ENCODE measurements at places on chromosomes 5 and 9.

DNA sequence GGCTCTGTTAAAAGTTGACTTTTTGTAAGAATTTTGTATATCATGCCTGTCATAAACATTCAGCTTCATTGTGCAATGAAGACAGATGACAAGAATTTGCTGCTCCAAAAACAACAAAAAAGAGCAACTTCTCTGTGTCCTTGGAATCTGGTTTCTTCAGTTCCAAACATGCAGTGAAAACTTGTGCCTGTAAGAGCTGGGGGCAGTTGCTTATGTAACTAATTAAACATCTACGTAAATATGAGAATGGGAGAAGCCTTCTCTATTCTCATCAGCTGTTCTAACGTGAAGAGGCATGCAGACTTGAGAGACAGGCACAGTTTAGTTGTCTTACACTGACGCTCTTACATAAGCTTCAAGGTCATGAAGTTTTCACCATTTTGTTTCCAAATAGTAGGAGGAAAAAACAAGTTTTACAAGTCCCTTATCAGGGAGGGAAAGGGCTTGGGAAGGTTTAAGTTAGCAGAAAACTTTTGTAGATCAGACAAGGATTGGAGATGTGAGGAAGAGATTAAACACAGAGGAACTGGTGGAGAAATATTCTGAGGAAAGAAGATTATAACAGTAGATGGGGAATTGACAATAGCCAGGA is 170.4 kb downstream of the RFK start:
- no peak for DNase-seq

- no peak for DNase-seq
These were observed 287.1 kb downstream of the SLIT3 start for GRCh38 chr5:169013846-169014245.

- no peak for DNase-seq
These were observed 836.2 kb downstream of the DNAH5 start for GRCh38 chr5:13108265-13108664.

DNA sequence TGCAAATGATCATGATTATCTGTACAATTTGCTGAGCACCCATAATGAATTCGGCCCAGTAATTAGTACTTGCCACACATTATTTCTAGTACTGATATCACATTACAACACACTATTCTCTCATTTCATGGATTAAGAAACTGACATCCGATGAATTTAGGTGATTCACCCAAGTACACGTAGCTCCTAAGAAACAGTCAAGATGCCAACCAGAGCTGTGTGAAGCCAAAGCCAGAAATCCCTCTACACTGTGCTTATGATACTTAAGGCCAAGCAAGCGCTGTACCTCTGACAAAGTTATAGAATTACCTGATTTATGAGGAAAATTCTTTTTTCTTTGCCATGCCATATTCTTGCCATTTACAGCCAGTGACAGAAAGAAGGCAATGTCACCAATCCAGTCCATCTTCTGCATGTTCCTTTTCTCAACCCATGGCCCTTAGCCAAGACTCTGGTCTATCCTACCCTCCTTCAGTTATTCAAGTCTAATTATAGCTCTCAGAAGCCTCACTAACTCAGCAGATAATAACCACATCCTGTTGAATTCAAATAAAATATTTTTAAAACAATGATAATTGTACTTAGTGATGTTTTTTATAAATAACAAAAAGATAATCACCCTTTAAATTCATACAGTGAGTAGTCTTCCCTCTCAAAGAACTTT is 74.3 kb upstream of the PTGER4 start:
- no peak for DNase-seq

- no peak for DNase-seq
These were observed 6.0 kb upstream of the NIPBL start for GRCh38 chr5:36870399-36871040.

GRCh38 chr9:116715751-116716150 is 28.6 kb downstream of the TRIM32 start:
- no peak for DNase-seq

DNA sequence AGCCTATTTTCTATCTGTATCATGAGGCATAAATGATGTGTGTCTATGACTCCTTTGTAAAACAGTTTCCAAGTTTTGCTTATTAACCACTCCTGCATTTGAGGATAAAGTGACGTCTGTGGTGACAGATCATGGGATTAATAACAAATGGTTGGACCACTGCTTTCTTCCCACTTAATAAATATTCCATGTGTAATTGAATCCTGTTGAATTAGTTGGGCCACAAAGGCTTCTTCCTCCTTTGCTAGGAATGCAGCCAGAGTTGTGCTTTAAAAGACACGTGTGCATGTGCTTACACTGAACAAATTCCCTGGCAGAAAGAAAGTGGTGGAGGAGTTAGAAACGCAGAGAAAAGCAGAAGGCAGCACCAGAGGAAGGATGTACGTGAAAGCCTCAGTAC is 150.2 kb downstream of the ACTBL2 start:
- no peak for DNase-seq

DNA sequence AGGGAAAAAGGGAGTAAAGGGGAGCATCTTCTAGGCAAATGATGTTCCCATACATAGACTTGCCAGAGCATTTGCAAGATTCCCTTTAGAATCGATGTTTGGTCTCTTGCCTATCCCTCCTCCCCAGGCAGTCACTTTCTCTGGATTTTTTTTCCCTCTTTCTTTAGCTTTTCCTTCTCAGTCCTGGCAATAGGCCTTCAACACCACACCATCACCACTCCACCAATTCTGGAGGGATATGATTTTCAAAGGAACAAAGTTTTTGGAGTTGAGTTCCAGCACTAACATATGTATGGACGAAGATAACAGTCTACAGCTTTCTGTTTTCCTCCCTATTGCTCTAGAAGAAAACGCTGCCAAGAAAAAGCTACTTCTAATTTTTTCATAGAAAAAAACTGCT is 377.4 kb downstream of the PDE4D start:
- no peak for DNase-seq

- no peak for DNase-seq
These were observed 3.9 kb downstream of the BNC2 start for GRCh38 chr9:16866587-16866986.

DNA sequence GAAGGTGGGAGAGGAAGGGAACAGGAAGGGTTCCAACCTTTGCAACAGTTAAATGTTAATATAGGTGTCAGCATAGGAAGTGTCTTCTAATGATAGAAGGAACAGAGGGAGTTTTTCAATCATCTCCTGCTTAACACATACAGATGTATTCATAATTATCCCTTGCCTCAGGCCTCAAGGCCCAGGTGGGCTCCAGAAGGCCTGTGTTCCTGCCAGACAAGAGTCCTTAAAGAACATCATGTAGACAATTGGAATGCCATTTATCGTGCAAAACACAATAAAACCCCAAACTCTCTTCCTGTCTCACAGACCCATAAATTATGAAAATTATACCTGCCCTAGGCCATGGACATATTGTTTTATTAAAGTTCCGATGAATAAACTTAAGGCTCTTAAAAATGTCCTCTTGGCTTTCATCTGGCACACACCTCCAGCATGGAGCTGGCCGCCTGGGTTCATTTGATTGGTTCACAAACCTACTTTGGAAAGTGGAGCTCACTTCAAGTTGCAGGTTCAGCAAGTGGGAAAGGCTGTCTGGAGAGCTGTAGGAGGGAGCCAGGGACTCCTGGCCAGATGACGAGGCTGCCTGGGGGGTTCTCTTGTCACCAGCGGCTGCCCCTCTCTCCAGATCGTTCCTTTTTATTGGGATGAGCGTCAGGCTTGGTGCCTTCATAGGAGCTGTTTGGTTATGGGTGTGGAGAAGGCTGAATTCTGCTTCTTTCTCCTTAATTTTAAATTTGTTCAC is 17.5 kb downstream of the SPRY4 start:
- no peak for DNase-seq

DNA sequence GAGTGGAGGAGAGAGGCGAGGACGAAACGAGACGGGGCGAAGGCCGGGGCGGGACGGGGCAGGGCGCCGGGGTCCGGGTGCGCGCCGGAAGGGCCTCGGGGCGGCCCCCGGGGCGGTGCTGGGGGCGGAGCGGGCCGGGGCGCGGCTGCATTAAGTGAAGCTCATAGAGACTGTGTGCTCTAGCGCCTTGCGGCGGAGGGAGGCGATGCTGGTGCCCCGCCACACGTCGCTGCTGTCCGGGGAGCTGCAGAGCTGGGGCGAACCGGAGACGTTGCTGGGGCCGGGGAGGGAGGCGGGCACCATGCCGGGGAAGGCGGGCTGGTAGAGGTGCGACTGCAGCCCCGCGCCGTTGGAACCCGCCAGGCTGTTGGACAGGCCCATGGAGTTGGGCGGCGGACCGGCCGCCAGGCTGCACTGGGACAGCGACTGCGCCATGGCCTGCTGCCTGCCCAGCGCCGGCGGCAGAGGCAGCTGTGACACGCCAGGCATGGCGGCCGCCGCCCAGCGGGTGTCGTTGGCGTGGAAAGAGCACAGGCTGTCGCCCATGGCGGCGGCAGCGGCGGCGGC is 8.3 kb downstream of the OTP start:
- DNase-seq: no peak

DNA sequence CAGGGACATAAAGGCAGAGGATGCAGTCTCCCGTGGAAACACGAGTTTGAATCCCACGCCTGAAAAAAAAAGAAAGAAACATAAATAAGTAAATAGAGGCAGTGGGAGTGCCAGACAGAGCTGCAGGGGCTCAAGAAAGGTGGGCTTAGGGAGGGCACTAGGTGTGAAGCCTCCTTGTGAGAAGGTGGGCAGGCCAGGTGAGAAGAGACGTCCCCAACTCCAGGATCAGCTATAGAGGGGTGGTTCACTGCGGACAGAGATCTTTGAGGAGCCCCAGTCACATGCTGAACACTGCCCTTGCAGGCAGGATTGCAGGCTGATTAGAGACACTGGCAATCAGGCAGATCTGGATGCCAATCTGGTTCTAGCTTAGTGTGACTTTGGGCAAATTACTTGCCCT is 172.1 kb downstream of the RGS3 start:
- no peak for DNase-seq

- no peak for DNase-seq
These were observed 48.2 kb upstream of the MTMR12 start for GRCh38 chr5:32360906-32361305.

DNA sequence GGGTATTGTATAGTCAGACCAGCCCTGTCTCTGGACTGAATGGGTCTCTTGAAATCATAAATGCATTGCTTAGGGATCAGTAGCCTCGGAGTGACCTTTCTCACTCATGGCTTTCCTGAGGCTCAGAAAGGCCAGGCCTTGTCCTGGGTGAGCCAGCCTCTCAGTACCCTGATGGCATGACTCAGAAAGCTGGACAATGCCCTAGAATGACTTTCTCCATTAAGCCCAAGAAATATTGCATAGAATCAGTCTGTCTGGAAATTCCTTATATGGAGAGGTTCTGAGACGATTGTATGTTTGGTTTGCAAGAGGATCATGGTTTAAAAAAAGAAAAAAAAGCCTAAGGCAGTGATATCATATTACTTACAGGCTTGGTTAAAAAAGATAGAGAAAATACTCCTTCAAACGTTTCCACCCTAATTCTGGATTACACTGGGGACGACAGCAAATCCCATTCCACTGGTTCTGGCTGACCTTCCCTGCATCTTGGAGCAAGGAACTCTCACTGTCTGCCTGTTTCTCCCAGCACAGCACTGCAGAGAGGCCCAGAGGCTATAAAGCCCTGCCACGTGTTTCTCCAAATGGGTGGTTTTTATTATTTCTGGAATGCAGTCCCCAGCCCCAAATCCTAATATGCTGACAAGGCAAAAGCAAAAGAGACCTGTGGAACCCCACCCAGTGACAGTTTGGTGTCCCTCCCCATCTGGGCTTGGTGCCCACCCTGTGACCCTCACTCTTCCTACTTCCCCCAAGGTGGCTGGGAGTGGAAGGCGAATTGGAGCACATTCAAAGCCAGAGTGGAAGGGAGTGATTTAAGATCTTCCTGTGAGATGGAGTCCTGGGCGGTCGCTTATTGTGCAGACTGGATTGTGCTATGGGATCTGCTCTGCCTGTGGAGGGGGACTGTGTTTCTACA is 34.4 kb downstream of the MAP1B start:
- DNase-seq: peak; percentile 95

DNA sequence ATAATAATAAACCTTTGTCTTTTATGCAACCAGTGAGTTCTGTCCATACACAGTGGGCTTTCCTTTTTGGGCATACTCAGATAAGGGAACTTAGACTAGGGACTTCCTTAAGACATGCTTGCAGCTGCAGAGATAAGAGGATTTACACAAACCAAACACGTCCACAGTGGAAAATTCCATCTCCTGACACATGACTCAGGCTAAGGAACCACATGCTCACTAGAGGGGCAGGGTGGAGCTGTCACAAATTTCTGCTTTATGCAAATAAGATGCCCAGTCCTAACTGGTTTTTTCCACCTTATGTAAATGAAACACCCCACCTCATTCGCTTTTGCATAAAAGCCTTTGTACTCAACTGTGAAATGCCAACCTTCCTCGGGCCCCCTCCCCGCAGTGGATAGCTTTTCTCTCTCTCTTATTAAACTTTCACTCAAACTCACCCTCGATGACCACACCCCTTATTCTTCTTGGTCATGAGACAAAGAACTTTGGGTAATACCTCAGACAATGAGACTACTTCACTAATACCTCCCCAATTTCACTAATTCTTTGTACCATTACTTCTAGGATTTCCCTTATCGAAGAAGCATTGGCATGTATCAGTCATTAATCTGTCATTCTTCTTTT is 170.3 kb upstream of the FTMT start:
- DNase-seq: no peak

DNA sequence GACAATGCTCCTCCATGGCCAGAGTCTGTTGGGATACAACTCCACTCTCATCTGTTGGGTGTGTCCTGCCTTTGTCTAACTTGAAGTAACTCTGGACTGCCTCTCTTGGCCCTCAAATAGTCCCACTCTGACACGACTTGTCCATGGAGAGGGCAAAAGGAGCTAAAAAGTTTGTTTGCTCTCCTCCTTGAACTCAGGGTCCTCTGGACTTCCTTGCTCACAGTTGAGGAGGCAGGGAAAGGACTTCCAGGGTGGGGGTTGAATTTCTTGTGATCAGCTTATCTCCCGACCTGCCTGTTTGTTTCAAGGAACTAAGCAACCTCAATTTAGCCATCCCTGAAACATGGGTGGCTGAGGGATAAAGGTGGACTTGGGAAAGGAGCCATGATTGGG is 11.7 kb downstream of the DNAJB5 start:
- no peak for DNase-seq

GRCh38 chr9:129701549-129701948 is 36.1 kb downstream of the PRRX2 start:
- DNase-seq: no peak

DNA sequence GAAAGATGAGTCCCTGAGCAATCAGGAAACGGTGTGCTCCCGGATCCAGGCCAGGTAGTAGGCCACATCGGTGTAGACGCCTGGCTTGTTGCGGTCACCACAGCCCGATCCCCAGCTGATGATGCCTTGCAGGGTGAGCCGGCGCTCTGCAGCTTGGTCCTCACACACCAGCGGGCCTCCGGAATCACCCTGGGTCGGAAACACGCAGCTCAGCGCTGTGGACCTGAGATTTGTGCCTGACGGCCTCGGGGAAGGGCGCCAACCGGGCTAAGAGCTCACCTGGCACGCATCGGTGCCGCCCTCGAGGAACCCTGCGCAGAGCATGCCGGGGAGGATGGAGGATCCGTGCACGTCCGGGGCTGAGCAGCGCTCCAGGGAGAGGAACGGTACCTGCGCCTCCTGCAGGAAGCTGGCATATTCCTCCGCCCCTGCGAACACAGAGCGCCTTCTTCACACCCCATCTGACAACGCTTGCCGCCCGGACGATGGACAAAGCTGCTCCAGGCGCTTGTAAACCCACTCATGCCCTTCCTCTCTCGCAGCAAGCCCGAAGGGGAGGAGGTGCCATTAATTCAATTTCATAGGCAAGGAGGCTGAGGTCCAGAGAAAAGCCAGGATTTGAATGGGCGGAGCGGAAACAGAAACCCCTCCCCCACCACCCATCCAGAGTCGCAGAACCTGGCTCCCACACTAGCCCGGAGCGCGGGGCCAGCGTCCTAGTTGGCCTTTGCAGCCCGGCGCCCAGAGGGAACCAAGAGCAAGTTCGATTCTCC is 2.0 kb upstream of the PFN3 start:
- no peak for DNase-seq

Measured in GM04503 (cell line).